ENCODE measurements at places on chromosomes 1 and 21. TPM values are rescaled to one million over a fixed set of nuclear protein-coding genes. Genes with fewer than 3 reads are reported as not detected.
A peak's percentile ranks its signal among the peaks of the same experiment; 100 is the strongest.

SH2D2A gene
- 12.1 TPM for total RNA-seq

MTARC1 gene
- total RNA-seq = 2.1 TPM

DNA sequence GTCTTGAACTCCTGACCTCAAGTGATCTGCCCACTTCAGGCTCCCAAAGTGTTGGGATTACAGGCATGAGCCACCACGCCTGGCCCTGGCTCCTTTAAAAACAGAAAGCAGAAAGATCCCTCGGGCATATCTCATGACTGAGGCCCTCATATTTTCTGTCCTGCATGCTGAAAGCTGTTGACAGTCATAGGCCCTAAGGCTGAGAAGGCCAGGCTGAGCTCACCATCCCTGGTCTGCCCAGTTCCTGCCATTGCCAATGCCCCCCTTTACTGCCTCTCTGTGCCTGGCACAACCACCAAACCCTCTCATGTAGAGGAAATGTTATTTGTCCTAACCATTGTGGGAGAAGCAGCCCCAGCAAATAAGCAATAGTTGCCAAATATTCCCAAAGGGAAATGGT is 12.7 kb downstream of the CD34 start:
- no peak for DNase-seq

DNA sequence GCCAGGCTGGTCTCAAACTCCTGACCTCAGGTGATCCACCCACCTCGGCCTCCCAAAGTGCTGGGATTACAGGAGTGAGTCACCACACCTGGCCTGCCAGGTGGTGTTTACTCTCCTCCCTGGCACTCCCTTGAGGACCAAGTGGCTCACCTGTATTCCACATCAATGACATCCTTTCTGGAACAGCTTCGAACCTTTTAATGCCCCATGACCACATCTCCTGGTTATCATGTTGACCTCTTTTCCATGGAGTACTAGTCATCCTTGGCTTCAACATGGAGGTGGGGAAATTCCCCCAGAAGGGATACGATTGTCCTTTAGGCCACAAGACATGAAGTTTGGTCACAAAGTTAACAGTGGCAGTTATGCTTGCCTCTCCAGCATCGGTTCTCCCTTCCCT is 66.9 kb downstream of the CDC7 start:
- peak; percentile 66 for DNase-seq

DNA sequence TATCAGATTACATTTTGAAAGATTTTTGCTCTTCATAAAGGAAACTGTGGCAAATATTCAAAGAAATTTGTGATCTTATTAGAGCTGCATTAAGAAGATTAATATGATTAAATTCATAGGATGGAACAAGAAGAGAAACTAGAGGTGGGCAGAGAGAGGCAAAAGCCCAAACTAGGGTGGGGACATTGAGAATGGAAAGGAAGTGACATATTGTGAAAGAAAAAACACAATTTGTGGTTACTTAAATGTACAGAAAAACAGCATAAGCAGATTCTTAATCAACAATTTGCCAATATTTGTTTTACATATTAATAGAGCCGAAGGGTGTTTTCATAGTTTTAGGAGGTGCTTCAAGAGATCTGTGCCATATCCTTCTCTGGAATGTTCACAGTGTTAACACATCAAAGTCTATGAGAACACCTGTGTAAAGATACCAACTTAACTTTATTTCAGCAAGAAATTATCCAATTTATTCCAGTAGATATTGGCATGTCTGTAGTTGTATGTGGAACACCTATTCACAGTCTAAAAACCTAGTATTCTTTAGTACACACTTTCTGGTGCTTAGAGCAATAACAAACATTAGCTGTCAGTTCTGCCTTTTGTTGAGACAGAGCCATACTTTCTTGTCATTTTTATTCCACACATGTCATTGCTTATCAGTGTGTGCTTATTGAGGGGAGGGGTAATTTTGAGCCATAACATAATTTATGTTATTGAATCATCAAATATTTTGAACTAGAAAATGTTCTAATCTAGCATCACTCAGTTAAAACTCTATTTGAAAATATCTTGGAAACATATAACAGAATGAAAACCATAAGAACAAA is 401.5 kb downstream of the PTPRC start:
- no peak for DNase-seq

BTG3 gene
- 54.2 TPM for total RNA-seq

DNA sequence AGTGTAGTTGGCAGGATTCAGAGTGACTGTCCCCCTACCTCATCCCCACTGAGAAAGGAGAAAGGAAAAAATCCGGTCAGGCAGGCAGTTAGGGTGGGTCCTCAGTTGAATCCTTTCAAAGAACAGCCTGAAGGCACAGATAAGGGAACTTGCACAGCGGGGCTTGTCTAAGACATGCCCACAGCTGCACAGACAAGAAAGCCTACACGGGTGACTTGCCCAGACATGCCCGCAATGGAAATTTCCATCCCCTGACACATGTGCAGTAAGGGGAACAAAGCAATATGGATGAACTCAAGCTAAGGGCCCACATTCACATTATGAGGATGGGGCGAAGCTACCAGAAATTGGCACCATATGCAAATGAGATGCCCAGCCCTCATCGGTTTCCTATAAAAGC is 82.5 kb downstream of the DESI2 start:
- peak; percentile 62 for DNase-seq

GRCh38 chr1:155000411-155000725 is 2.2 kb upstream of the ZBTB7B start:
- DNase-seq = no peak

DNA sequence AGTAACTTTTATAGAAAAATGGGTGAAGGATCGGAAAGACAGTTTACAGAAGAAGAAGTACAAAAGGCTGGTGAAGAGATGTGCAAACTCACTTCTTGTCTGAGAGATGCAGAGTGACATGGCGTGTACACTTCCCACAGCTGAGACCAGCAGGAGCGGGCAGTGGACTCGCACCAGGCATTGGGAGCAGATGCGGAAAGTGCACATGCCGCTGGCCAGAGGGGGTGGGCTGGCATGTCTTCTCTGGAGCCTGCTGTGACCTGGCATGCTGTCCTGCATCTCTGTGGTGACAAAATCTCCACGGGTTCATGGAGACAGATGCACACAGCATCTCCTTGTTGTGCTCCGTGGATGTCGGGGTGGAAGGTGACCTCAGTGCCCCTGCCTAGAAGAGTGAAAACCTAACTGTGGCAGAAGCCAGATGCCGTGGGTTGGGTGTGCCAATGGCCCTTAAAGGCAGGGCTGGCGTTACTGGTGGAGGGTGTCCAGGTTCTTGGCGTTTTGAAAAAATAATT is 128.6 kb upstream of the COL6A1 start:
- no peak for DNase-seq

DNA sequence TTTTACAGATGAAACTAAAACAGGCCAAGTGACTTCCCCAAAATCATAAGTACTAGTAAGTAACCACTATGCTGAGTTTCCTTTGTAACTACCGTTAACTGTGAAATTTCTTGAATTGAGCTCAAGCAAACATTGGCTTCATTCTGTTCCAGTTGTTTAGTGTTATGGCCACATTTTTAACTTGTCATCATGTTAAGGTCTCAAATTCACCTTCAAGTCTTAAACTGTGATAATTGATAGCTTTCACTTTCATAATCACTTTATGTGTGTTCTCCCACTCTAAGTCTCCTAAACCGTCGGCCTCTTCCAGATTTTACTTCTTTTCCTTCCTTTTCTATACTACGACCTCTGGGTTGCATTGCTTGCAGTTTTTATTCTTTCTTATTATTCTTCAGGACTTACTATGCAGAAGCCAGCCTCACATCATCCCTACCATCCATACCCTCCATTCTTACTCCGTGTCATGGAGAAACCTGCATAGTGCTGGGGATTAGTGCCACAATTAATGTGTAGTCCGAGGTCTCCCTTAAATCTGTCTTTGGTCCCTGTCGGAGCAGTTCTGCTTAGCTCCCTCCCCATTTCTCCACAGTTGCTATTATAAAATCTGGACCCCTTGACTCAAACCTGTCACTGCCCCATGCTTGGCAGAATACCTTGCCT is 5.8 kb downstream of the KIF1B start:
- DNase-seq = no peak

DNA sequence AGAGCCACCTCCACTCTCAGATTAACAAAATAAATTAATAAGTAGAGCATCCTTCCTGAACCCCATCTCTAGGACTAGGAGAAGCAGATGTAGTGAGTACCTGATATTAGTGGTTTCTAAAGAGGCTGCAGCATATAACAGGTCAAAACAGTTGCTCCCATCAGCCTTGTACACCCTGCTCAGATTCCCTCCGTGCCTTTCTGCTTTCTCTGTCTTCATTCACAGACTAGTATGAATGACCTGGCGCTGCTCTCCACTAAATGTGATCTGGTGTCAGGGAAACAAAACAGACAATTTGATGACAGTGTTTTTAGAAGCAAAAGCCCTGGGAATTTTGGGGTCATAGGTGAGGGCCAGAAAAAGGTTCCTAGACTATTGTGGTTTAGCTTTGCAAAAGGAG is 8.3 kb downstream of the SESN2 start:
- no peak for DNase-seq

DNA sequence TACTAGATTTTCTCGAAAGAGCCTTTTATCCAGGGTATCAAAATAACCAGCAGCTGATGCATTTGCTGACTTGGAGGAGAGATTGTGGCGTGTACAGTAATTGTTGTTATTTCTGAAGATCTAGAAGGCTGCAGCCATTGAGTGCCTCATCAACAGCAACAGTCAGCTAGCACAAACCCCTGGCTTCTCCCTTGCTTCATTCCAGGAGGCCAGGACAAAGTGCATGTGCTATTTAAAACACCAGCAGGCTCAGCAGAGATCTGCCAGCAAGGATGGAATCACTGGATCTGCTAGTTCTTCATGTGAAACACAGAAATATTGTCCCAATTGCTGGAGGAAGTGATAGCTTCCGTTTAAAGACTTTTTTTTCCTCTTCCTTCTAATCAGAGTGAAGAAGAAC is 2.8 kb upstream of the NGF start:
- DNase-seq = no peak

DNA sequence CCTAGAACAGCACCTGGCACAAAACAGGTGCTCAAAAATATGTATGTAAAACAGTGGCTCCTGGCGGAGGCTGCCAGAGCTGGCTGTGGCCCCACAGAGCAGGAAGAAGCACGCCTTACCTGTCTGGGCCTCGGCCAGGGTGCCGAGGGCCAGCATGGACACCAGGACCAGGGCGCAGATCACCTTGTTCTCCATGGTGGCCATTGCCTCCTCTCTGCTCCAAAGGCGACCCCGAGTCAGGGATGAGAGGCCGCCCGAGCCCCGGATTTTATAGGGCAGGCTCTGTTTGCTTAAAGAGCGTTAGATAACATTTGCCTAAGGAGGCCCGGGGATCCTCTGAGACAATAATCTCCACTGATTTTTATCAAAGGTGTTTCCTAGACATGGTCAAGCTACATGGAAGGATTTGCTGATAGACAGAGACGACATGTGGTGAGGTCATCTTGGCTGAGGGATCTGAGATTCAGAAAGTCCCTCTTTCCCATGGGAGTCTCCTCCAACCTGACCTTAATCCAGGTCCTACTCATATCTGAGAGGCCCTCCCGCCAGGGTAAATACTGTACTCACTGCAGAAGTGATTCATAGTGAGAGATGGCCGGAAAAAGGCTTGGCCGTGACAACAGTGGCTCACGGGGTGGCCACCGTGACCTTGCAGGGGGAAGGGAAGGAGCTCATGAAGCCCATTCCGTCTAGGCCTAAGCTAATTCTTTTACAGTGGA is at the start of gene TFF1:
Gene TFF1 (minus strand): TSS at position 244 of the 719 bp plus-strand sequence. CDS start 40 bp downstream, at position 204.
- DNase-seq = no peak

Data from foreskin keratinocyte (primary cell).